NCI-H1436 treated with DMSO at 0.1 percent for 48 hours (cell line): ENCODE measurements at places on chromosomes 7 and 10.

DNA sequence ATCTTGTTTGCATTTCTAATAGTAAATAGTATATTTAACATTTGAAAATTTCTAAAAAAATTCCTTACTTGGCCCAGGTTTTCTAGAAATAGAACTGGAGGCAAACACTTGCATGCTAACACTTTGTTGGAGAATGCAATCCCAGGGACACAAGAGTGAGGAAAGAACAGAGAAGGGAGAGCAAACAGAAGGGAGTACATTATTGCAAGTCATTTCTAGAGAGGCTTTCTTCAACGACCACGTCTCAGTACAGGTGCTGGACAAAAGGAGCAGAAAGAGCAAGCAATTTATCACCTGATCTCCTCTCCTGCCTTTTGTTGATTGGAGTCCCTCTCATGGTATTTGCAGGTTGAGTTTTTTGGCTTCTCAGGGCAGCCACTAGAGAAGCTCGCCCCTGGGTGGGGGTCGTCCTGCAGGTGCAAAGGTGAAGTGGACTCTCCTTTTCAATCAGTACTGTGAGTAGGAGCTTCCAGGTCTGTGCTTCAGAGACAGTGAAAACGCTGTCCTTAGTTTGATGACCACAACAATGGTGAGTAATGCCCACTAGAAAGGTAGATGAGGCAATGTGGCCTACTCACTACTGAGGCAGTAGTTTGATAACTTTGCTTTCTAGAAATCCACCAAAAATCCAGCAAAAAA, 5.2 kb downstream of the CPED1 start:
- DNase-seq, result no peak

DNA sequence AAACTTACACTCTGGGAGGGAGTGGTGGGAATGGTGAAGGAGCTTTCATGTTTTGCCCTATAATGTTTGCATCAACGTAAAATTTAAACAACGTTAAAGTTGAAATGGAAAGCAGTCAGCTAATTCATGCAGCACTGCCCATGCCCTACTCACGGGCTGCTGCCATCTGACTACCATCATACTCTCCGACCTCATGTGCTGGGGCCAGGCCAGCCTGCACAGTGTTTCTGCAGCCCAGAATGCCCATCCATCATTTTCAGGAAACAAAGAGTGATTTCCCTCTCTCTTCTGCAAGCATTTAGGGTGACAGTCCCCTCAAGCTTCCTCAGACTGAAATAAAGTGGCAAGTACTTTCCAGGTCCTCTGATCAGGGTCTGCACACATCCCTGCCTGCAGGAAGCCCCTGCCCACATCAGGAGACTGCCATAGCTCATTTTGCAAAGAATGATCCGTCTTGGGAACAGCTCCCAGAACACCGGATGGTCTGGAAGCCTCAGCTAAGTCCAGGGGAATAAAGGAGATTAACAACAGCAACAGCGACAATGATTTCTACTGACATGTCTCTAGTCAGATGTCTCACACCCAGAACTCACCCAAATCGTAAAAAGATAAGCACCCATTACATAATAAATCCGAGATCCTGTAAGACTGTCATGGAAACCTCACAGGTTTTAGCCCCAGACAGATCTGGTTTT, 40.3 kb downstream of the ARHGAP22 start:
- no peak for DNase-seq

GRCh38 chr10:60948851-60949250, 4.9 kb upstream of the RHOBTB1 start:
- DNase-seq, result no peak

DNA sequence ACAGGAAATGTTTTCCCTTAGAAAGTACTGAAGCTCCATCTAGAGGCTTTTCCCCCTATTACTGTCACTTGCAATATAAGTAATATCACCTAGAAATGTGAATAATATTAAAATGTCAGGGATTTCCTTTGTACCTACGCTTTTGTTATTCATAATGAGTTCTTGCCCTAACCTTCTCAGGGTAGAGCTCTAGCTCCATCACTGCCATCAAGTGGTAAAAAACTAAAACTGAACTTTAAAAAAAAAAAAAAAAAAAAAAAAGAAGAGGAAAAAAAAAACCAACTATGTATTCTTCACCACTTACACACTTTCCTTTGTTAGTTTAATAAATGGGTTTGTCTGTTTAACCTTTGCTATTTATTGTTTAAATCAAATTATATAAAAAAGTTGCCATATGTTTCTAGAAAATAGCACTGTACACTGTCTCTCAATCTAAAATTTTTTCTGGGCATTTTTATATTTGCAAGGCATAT, 49.9 kb downstream of the DNAJC1 start:
- DNase-seq, result peak; percentile 40

DNA sequence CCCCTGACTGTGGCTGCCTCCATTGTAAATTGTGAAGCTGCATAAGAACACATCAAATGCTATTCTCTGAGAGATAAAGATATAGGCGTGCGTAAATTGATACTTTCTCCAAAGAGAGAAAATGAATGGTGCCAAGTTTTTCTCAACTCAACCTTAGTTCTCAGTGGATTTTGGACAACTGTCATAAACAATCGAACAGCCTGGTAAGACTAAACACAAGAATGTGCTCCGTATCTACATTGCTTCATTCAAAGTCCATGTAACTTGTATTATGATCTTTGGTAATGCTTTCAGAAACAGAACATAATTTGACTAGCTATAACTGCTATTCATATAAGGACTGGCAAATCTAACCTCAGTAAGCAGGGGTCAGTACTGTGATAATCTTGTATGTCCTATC, 429.1 kb downstream of the SEMA3D start:
- no peak for DNase-seq

DNA sequence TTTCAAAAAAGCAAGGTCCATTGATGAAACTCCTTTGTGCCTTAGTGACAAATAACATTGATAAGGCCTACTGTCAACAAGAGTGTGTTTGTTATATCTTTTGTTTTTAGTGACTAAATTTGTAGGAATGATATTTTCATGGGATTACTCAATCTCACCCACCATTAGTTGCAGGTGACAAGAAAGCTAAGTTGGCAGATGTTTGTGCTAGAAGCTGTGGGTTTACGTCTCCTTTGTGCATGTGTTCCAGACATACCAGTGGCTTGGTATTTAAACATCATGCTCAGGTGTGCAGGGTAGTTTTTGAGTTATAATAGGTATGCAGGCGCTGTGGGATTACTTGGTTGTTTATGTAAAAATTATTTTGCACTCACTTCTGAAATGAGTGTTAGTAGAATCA, 178.6 kb downstream of the ANKRD30A start:
- no peak for DNase-seq

GRCh38 chr7:69173846-69174245, 424.4 kb upstream of the AUTS2 start:
- no peak for DNase-seq

- DNase-seq, result no peak
Measured at GRCh38 chr10:6351495-6351894, 148.8 kb downstream of the PFKFB3 start.

DNA sequence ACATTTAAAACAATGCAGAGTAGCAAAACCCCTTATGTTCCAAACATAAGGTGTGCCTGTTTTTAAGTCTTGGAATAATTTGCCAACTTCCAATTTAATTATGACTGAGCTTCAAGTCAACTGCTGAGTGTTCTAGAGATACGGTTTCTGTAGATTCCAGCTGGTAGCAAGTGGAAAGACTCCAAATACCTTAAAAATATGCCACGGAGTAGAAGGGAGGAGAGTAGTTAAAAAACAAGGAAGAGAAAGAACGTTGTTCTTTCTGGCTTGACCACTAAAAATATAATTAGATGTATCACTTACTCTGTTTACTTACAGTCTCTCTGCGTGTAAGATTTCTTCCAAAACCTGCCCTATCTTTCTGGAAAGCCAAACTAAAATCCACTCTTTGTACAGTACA, 24.5 kb upstream of the ABLIM1 start:
- DNase-seq, result no peak

DNA sequence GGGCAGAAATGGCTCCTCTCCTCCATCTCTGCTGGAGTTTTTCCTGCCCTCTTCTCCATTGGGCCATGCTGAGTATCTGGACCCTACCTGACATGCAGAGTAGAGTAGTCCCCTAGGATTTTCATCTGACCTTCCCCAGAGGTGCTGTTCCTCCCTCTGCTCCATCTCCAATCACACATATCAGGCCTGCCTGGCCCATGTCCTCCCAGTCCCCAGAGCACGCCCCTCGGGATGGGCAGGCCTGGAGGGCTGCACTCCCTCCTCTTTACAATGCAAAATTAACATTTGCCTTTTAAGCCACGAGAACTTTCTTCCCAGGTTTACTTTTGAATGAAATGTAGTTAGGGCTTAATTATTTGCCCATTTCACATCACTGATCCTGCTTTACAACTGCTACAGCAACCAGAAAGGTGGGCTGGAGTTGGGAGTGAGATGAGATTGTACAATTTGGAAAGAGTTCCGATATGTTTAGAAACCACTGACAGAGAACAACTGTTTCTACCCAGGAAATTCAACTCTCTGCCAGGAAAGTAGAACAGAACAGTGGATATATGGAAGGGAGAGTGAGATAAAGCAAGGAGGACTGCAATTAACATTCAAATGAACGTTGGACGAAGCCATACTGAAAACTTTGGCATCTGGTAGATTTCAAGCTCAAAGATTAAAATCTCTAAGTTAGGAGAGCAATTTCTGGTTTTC, 184.0 kb upstream of the HABP2 start:
- DNase-seq, result no peak

GRCh38 chr10:43086321-43086942, 9.6 kb downstream of the RET start:
- no peak for DNase-seq

GRCh38 chr7:8064828-8065227, 96.2 kb downstream of the GLCCI1 start:
- no peak for DNase-seq

DNA sequence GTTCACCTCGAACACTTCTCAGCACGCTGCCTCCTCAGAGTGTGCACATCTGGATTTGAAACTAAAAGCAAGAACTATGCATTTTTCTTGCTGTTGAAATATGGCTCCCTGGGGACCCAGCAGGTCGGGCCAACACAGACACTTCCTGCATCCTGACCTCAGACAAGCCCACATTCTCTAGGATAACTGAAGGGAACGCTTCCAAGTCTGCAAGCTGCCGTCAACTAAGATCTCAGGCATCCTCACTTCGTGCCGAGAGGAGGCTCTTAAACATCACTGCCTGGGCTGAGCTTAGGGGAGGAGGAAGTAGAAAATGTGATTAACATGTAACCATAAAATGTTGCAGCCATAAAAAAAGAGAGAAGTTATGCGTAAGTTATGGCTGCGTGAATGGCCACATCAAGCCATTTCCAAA, 65.5 kb downstream of the PYROXD2 start:
- no peak for DNase-seq

DNA sequence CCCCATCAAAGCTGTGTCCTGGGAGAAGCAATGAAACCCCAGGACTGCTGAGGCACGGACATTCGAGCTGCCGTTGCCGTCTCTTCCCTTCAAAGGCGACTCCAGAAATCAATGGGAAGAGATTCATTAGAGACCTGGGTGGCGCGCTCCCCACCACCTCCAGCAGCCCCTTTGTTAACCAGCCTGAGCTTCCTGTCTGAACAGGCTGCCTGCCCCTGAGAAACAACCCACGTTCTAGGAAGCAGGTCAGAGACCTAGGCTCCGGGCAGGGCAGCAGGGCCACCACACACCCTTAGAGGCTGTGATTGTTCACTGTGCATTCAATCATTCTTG, 110.9 kb upstream of the PPIF start:
- no peak for DNase-seq

GRCh38 chr10:110530131-110530831, 32.6 kb downstream of the DUSP5 start:
- DNase-seq, result no peak

- no peak for DNase-seq
Measured at GRCh38 chr10:114577133-114577532, 80.9 kb downstream of the ABLIM1 start.

DNA sequence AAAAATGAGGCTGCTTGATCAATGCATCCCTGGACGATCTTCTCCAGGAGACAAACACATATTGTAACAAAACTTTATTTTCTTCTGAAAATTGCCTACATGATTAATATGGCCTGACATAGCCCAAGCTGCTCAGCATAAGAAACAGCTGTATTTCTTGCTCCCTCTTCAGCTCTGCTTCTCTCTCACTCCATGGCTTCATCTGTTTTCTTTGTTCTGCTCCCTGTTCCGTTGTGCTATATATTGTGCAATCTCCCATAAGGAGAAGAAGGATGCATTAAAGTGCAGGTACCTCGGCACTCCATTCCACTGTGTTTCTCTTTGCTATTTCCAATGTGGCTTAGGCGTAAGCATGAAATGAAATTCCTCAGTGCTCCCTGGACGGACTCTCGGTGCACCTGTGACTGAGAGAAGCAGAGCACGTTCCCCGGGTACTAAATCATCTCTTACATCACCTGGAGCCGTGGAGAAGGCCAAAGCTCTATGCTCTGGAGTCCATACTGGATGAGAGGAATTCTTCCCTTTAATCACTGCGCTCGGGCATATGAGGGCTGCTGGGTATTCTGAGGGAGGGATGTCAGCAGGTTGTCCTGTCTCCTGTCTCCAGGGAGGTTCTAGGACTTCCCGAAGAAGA, 254.3 kb downstream of the GALNT17 start:
- no peak for DNase-seq

- no peak for DNase-seq
Measured at GRCh38 chr10:111211706-111212105, 134.9 kb downstream of the ADRA2A start.

GRCh38 chr10:70584909-70585544, 17.5 kb downstream of the PRF1 start:
- peak; percentile 88 for DNase-seq

GRCh38 chr10:52391927-52392602, 78.0 kb downstream of the DKK1 start:
- DNase-seq, result no peak

DNA sequence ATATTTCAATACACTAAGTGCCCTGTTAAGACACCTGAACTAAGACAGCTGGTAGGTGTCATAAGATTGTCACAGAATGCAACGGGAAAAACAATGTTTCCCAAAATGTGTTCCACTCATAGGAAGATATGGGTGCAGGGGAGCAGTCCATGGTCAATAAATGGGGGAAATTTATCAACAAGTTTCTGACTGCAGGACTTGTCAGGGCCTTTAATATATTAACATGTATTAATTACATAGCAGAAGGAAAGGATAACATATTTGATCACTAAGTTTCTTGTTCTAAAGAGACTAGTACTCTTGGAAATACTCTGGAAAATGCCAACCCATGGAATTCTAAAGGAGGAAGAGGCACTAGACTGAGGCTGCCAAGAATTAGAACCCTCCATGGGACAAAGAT, 6.7 kb downstream of the RBP3 start:
- DNase-seq, result no peak

DNA sequence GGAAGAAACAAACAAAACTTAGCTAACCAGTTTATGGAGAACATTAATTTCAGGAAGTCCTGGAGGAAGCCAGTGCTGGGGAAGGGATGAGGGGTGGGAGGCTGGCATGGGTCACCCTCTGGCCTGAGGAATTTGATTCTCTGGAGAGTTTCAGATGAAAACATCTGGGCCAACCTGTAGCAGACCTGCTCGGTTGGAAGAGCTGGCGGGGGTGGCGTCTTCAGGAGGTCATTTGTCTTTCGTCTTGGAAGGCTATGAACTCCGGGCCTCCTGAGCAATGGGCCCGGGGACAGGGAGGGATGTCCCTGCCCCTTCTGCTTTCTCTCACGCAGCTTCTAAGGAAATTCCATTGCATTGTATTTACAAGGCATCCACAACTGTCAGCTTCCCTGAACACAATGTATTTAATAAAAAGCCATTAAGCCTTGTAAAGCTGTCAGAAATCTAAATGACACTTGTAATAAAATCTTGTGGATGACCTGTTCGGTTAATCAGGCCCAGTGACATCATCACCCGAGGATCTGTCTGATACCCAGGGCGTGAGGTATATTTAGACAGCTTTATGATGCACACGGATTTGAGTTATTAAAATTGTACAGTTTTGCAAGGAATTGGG, 250.5 kb downstream of the RAB11FIP2 start:
- no peak for DNase-seq
